ENCODE measurements at places on chromosomes 2 and 18.

DNA sequence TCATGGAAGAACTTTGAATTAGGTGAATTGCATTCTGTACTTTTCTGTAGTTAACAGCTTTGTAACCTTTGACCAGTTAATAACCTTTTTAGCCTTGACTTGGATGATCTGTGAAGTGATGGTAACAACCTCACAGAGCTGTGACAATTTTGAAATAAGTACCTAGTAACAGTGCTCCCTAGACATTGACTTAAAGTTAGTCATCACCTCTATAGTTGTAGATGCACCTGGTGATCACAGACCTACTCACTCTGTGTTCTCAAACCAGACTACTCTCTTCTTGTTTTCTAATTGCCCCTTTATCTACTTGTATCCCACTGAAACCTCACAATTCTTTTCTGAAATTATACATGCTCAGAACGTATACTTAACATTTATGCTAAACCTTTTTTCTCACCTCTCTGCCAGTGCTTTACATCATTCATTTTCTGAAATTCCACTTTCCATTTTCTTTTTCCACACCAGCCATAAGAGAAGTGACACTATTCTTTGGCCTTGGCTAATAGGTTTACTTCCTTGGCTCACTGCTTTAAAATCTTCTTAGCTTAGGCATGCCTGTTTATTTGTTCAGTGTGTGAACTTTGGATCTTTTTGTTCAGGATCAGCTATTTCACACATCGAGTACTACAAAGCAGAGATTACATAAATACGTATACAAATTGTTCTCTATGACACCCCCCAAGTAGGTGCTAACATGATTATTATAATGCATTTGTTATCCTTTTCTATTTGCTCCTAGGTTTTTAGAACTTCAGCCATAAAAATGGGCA is 9.3 kb downstream of the YPEL5 start:
- no peak for DNase-seq
- no peak overlapping the region for H3K4me3 ChIP-seq
- peaks cover 8% of the 10 kb centered on the region for H3K4me1 ChIP-seq
- H3K36me3 ChIP-seq: peaks cover 22% of the 10 kb centered on the region

GRCh38 chr2:47072018-47072691 is 83.0 kb downstream of the STPG4 start:
- peaks cover 2% of the 10 kb centered on the region for H3K36me3 ChIP-seq
- H3K27me3 ChIP-seq: no peaks in the 10 kb centered on the region
- DNase-seq: no peak

GRCh38 chr18:73784853-73785252 is 362.8 kb downstream of the FBXO15 start:
- no peaks in the 10 kb centered on the region for H3K27me3 ChIP-seq
- no peaks in the 10 kb centered on the region for H3K36me3 ChIP-seq
- no peak for DNase-seq
- H3K4me1 ChIP-seq: no peaks in the 10 kb centered on the region
- H3K27ac ChIP-seq: no peak overlapping the region

- peaks cover 3% of the 10 kb centered on the region for H3K27me3 ChIP-seq
- H3K36me3 ChIP-seq: no peaks in the 10 kb centered on the region
- no peak overlapping the region for H3K4me3 ChIP-seq
- no peaks in the 10 kb centered on the region for H3K4me1 ChIP-seq
These were observed 21.7 kb upstream of the EFHD1 start for GRCh38 chr2:232611559-232612218.

- H3K4me1 ChIP-seq: no peaks in the 10 kb centered on the region
- H3K4me3 ChIP-seq: no peak overlapping the region
- no peak for DNase-seq
- no peaks in the 10 kb centered on the region for H3K36me3 ChIP-seq
- H3K27ac ChIP-seq: no peak overlapping the region
These were observed 30.0 kb upstream of the CFAP36 start for GRCh38 chr2:55489467-55490062.

DNA sequence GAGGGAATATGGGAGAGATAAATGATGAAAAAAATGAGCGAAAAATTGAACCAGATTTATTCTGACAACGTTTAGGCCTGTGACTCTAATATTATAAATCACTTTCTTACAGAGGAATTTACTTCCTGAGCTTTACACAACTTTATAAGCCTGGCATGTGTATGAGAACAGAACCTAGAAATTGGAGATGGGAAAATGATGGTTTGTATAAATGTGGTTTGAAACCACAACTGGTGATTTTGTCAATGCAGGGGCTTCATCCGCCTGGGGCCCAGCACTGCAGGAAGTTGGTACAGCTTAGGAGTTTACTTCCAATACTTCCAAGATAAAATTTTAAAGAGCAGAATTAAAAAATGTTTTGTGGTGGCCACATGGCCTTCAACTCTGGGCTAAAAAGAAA is 82.3 kb downstream of the VAPA start:
- no peak overlapping the region for H3K27ac ChIP-seq
- DNase-seq: no peak
- H3K36me3 ChIP-seq: no peaks in the 10 kb centered on the region

GRCh38 chr2:65326276-65326675 is 98.6 kb downstream of the ACTR2 start:
- no peaks in the 10 kb centered on the region for H3K36me3 ChIP-seq
- DNase-seq: no peak
- peaks cover 2% of the 10 kb centered on the region for H3K4me1 ChIP-seq
- H3K4me3 ChIP-seq: no peak overlapping the region
- H3K27ac ChIP-seq: no peak overlapping the region

- peaks cover 45% of the 10 kb centered on the region for H3K27me3 ChIP-seq
- H3K4me3 ChIP-seq: no peak overlapping the region
- no peaks in the 10 kb centered on the region for H3K36me3 ChIP-seq
- no peak overlapping the region for H3K27ac ChIP-seq
These were observed 65.3 kb downstream of the MYO3B start for GRCh38 chr2:170243118-170243837.

DNA sequence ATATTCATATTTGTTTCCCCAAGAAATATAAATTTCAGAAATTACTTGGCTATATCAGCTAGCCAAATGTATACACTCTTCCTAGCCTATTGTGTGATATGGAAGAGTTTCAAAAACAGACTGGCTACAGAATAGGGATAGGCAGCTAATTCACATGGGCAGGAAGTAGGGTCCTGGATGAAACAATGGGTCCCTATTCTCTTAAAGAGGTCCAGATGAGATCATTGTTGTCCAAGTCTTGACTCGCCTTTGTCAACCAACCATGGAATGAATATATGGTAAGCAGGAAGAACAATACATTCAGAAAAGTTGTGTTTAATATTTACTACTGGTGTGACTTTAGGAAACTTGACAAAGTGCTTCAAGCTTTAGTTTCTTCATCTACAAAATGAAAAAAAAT is 319.9 kb downstream of the NBAS start:
- peaks cover 11% of the 10 kb centered on the region for H3K36me3 ChIP-seq
- no peaks in the 10 kb centered on the region for H3K27me3 ChIP-seq
- H3K27ac ChIP-seq: no peak overlapping the region
- peaks cover 7% of the 10 kb centered on the region for H3K4me1 ChIP-seq

GRCh38 chr2:210170446-210171303 is 534 bp downstream of the KANSL1L start:
- peaks cover 1% of the 10 kb centered on the region for H3K36me3 ChIP-seq
- peak overlapping the region; percentile 90 for H3K4me3 ChIP-seq
- peak; percentile 98 for DNase-seq

DNA sequence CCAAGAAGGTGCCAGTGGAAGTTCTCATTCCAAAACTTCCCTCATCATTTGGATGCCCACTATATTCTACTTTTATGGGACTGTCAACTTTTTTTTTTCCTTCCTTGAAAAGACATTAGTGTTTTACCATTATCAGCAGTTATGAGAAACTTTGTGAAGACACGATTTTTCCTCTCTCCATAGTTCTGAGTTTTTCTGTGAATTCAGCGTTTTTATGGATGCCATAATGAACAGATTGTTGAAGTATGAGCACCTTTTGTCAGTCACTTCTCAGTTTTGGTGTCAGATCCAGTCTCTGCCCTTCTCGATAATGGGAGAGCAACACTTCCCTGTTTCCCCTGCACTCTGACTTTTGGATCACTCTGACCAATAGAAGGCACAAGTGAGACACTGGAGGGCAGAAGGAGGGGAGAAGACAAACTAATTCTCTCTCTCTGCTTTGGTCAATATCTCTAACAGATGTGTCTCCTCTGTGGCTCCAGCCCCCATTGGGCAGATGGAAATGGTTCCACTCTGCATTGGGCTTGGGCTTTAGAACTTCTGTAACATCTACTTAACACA is 53.5 kb upstream of the FN1 start:
- H3K27me3 ChIP-seq: peaks cover 3% of the 10 kb centered on the region
- H3K27ac ChIP-seq: no peak overlapping the region
- no peak for DNase-seq
- no peaks in the 10 kb centered on the region for H3K4me1 ChIP-seq
- H3K36me3 ChIP-seq: no peaks in the 10 kb centered on the region
- no peak overlapping the region for H3K4me3 ChIP-seq

DNA sequence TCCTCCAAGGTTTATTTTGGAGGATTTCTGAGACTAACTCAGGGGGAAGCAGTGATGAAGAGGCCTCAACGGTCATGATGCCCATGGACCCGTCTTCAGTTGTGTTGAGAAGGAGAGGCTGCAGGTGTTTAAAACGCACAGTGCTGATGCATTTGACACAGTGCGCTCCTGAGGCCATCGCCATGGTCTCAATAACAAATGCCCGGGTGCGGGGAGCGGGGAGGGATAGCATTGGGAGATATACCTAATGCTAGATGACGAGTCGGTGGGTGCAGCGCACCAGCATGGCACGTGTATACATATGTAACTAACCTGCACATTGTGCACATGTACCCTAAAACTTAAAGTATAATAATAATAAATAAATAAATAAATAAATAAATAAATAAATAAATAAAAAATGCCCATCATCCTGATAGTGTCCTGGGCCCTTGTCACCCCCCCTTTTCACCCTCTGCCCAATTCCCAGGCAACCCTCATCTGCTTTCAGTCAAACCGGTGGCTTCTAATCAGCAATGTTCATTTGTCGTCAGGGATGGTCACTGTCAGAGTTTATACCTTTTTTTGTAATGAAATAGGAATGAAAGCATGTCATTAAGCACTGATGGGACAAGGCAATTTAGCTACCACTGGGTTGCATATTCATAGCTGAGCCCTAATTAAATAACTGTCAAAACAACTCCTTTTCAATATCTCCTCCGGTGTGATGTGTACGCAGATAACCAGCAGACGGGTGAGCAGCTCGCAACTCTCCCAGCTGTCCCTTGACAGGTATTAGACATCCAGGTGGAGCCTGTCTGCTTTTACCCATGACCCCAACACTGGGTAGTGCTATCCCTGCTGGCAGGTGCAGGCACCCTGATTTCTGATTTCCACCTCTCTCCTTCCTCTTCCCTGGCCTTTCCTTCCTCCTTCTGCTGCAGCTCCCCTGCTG is 95.9 kb downstream of the KCNF1 start:
- H3K4me1 ChIP-seq: no peaks in the 10 kb centered on the region
- no peak overlapping the region for H3K4me3 ChIP-seq
- no peaks in the 10 kb centered on the region for H3K27me3 ChIP-seq
- DNase-seq: no peak
- no peak overlapping the region for H3K27ac ChIP-seq

- no peaks in the 10 kb centered on the region for H3K27me3 ChIP-seq
- no peak overlapping the region for H3K4me3 ChIP-seq
- H3K27ac ChIP-seq: no peak overlapping the region
- DNase-seq: no peak
- H3K36me3 ChIP-seq: no peaks in the 10 kb centered on the region
These were observed 449.7 kb upstream of the CHAC2 start for GRCh38 chr2:53317861-53318260.

- H3K27me3 ChIP-seq: no peaks in the 10 kb centered on the region
- no peak overlapping the region for H3K4me3 ChIP-seq
- H3K36me3 ChIP-seq: no peaks in the 10 kb centered on the region
- H3K4me1 ChIP-seq: no peaks in the 10 kb centered on the region
These were observed 87.8 kb downstream of the LRATD1 start for GRCh38 chr2:14720319-14720718.

- DNase-seq: no peak
- peaks cover 66% of the 10 kb centered on the region for H3K36me3 ChIP-seq
- peak overlapping the region; percentile 14 for H3K27ac ChIP-seq
- peak overlapping the region; percentile 89 for H3K4me3 ChIP-seq
- H3K27me3 ChIP-seq: no peaks in the 10 kb centered on the region
These were observed 2.6 kb downstream of the KDM3A start for GRCh38 chr2:86443631-86444350.

DNA sequence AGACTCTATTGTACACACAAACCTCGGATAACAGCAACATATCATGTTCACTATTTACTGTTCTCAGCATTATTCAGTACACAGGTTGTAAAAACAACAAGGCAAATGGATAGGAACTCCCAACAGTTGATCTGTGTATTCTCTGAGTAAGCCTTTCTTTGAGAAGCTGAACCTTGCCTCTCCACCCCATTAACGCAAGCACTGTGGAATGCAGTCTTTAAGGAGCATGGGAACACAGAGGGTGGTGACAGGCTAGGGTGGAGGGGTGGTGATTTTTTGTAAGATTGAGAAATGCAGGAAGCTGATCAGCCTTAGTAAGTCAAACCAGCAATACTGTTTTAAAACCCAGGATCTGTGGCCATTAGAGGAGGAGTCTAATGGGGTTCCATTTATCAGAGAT is 19.6 kb upstream of the SERPINB11 start:
- no peaks in the 10 kb centered on the region for H3K36me3 ChIP-seq
- no peak overlapping the region for H3K4me3 ChIP-seq
- DNase-seq: no peak
- no peaks in the 10 kb centered on the region for H3K4me1 ChIP-seq
- no peaks in the 10 kb centered on the region for H3K27me3 ChIP-seq
- H3K27ac ChIP-seq: no peak overlapping the region

- DNase-seq: no peak
- H3K27ac ChIP-seq: peak overlapping the region; percentile 62
- H3K36me3 ChIP-seq: peaks cover 8% of the 10 kb centered on the region
- peaks cover 46% of the 10 kb centered on the region for H3K4me1 ChIP-seq
These were observed 38.9 kb downstream of the DHRS9 start for GRCh38 chr2:169108099-169108884.

DNA sequence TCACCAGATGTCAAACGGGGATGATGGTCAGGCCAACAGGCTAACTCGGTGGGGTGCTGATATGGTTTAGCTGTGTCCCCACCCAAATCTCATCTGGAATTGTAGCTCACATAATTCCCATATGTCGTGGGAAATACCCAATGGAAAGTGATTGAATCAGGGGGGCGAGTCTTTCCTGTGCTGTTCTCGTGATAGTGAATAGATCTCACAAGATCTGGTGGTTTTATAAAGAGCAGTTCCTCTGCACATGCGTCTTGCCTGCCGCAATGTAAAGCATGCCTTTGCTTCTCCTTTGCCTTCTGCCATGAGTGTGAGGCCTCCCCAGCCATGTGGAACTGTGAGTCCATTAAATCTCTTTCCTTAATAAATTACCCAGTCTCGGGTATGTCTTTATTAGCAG is 74.4 kb upstream of the YWHAQ start:
- H3K27me3 ChIP-seq: no peaks in the 10 kb centered on the region
- no peak overlapping the region for H3K27ac ChIP-seq
- peaks cover 9% of the 10 kb centered on the region for H3K36me3 ChIP-seq
- no peak overlapping the region for H3K4me3 ChIP-seq

- no peaks in the 10 kb centered on the region for H3K27me3 ChIP-seq
- no peak for DNase-seq
- H3K4me3 ChIP-seq: no peak overlapping the region
- H3K36me3 ChIP-seq: no peaks in the 10 kb centered on the region
- H3K27ac ChIP-seq: no peak overlapping the region
- H3K4me1 ChIP-seq: no peaks in the 10 kb centered on the region
These were observed 146.3 kb downstream of the CALCRL start for GRCh38 chr2:187301706-187302105.
